ENCODE measurements at places on chromosomes 3 and 15.

- no peak for DNase-seq
Observed at GRCh38 chr15:98441599-98441998, 206.7 kb upstream of the IGF1R start.

DNA sequence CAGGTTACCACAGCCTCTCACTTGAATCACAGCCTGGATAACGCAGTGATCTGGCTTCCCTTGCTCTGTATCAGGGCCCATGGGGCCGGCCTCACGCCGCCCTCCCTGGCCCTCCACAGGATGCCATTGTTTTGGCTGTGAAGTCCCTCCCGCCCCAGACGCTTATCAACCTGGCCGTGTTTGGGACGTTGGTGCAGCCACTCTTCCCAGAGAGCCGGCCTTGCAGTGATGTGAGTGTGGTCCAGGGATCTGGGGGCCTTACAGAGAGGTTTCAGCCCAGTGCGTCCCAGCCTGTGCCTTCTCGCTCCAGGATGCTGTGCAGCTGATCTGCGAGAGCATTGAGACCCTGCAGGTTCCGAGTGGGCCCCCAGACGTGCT, 6.6 kb downstream of the VWA5B2 start:
- DNase-seq: no peak

- no peak for DNase-seq
Observed at GRCh38 chr15:66931768-66932633, 133.4 kb upstream of the SMAD3 start.

- DNase-seq: no peak
Observed at GRCh38 chr15:57920911-57921310, 144.6 kb downstream of the ALDH1A2 start.

GRCh38 chr15:76588811-76589747, 252.5 kb downstream of the ISL2 start:
- DNase-seq: no peak

DNA sequence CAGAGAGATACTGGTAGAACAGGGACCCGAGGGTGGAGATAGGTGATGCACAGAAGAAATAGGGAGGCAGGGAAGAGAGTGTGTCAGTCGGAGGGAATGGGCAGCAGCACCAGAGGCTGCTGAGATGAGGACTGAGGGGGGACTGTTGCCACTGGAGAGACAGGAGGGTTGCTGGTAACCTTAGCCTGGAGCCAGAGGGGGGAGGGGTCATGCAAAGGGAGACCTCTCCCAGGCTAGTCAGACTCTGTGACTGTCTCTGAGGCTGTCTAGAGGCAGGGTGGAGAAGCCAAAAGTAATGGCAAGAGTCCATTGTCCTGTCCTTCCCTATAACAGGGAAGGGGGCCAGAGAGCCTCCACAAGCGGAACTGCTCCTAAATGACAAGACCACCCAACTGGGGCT, 2.1 kb upstream of the DLEC1 start:
- DNase-seq: no peak

DNA sequence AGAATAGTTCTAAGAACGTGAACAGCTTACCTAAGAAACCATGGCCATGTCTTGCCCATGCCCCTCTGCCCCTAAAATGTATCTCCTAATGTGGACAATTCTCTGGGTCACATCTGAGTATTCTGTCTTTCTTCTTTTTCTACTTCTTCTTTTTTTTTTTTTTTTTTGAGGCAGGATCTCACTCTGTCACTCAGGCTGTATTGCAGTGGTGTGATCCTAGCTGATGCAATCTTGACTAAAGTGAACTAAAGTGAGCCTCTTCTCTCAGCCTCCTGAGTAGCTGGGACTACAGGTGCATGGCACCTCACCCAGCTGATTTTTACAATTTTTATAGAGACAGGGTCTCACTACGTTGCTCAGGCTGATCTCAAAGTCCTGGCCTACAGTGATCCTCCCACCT, 204.8 kb upstream of the ZPLD1 start:
- DNase-seq: no peak

- DNase-seq: no peak
Observed at GRCh38 chr15:71386448-71387236, 271.4 kb downstream of the THSD4 start.

DNA sequence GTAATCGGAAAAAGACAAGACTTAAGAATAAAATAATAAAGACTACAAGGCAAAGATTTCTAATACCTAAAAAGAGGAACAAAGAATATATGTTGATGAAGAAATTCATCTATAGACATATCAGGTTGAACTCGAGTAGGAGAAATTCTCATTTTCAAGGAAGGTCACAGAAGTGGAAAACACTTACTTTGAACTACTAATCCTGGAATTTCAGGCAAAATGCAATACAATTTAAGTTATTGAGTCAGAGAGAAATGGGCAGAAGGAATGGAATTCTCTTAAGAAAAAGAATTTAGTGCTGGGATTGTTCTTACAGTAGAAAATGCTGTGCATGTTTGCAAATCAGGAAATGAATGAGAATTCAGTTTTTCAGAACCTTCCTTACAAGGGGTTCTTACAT, 135.9 kb upstream of the TGFBR2 start:
- DNase-seq: no peak

GRCh38 chr3:141603473-141604035, 116.7 kb downstream of the RASA2 start:
- DNase-seq: no peak

DNA sequence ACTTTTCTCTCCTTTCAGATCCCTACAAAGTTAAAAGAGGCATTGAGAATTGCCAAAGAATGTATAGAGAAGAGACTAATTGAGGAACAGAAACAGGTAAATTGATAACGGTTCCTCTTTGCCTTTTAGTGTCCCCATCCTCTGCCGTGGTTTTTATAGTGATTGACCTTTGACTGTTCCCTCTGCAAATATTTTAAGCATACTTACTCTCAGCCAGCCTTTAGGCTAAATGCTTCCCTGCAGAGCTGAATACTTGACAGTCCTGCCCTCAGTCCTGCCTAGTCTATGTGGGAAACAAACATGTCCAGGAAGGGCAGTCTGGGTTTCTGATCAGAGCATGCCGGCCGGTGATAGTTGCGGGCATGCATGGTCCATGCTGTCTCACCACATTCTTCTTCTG, 24.7 kb downstream of the PDHB start:
- no peak for DNase-seq

DNA sequence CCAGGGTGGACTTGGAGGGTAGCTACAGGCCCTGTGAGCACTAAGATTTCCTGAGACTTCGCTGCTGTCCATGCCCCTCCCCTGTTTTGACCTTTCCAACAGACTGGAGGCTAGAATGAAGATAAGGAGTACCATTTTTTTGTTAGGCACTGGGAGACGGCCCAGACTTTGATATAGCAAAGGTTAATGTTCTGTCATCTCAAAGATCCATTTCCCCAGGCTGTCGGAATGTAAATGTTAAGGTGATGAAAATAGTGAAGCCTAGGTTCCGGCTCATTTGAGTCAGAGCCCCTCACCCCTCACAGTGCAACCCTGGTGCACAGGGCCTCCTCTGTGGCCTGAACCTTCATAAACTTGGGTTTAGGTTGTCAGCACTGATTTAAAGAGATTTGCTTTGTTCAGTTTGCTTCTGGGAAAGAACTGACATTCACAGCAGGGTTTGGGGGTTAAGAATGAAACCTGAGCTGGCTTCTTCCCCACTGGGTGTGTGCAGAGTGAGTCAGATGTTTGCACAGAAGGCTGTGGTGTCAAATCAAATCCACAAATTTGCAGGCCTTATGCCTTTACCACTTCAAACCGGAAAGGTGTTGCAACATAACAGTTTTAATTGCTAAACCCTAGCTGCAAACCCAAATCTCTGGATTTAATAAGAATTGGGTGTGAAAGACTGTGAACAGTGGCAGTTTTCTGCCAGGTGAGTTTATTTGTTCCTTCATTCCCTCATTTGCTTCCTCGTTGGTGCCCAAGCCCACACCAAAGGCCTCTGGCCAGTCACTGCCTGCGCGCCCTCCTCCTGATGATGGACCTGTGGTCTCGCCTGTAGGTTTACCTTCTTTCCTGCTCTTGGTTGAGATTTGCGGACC, 20.6 kb upstream of the KCTD6 start:
- DNase-seq: peak; percentile 56

All from activated CD4-positive, alpha-beta T cell treated with anti-CD3 and anti-CD28 coated beads, Interleukin-2, amount 50 U/mL, for 48 hours (primary cell).